SK-N-SH treated with all-trans-retinoic acid at 6 μM for 48 hours (cell line): ENCODE measurements at places on chromosomes 2 and 18.

GRCh38 chr18:11990539-11990938 is 9.2 kb downstream of the IMPA2 start:
- ATAC-seq, result no peak

GRCh38 chr18:4017480-4017879 is 437.6 kb downstream of the DLGAP1 start:
- 0 out of 3 replicates have a peak, but pooled peaks have one; percentile 46 for ATAC-seq

DNA sequence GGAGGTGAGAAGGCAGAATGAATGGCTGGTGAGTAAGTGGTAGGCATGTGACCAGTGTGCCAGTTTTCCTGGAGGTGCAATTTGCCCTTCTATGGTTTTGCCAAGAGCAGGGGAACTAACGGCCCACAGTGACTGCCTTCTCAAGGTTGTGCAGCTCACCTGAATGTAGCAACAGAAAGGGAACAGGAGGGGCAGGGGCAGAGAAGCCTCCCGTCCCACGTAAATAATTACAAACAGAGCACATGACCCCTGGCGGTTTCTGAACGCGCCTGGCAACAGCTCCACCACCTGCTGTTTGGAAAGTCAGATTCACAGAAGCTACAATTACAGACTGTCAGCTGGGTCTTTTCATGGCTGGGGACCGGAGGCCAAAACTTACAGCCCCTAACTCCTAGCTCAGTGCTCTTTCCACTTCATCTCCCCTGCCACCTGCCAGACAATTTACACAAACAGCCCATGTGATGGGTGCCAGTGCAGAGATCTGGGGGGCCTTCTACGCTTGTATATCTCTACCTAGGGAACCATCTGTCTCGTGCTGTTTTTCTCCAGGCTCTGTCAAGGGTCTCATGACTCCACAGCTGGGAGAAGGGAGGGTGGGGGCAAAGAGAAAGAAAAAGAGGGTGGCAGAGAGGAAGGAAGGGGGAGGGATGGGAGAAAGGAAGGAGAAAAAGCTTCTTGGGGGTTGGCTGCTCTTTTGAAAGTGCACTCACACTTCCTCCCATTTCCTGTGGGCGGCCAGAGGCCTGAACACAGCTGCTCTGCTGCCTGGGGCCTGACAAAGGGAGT is 69.6 kb downstream of the POLR1A start:
- peak; percentile 80 for ATAC-seq

DNA sequence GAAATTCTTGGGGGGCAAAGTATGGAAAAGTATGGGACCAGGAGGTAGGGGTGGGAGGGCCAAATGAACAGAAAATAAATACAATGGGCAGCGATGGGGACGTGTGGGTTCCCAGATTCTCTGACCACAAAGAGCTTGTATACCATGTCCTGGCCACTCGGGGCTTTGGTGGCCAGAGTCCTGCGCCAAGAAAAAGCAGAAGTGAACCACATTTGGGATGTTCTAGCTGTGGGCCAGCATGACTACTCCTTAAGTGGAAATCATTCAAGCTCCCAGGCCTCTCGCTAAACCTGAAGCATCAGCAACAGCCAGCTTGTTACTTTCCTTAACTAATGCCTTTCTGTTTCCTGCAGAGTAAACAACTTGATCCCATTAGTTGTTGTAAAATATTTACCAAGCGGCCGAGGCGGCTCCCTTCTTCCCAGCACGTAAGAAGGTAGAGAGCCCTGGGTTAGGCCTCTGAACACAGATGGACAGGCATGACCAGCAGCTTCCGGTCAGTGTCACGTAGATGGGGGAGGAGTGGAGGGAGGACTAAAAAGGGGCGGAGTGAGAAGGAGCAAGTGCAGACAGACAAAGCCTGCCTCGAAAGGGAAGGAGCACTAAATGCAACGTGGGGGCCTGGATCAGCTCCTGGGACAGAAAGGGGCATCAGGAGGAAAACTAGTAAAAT is 88.2 kb downstream of the GALNT14 start:
- ATAC-seq, result no peak

DNA sequence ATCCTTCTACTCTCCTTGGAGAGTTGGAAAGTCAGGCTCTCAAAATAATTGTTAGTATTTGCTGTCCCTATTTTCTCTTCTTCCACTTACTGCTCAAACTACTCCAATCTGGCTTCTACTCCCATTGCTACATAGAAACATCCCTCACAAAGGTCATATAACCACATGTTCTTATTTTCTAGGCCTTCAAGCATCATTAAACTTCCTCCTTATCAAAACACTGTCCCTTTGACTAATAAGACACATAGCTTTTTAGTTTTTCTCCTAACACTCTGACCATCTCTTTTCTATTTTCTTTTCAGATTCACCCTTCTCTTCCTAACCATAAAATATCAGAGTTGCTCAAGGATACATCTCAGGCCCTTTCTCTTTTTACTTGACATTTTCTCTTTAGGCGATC is 148.3 kb downstream of the MBD2 start:
- ATAC-seq, result no peak
